ENCODE measurements at places on chromosomes 5 and 9. TPM values are rescaled to one million over a fixed set of nuclear protein-coding genes. Genes with fewer than 3 reads are reported as not detected.

PDE8B gene
- total RNA-seq = 0.07 TPM

CBY3 gene
- total RNA-seq = not detected

PCDHB13 gene
- 0.39 TPM for total RNA-seq

SLC45A2 gene
- total RNA-seq = not detected

BARX1 gene
- total RNA-seq = 0.69 TPM

SOX30 gene
- 0.22 TPM for total RNA-seq

TMC1 gene
- total RNA-seq = not detected

DMRTA1 gene
- total RNA-seq = 3.1 TPM

MYO10 gene
- total RNA-seq = 13.6 TPM

GRCh38 chr9:121071756-121072421, 2.9 kb upstream of the CNTRL start:
- no peak for DNase-seq

DNA sequence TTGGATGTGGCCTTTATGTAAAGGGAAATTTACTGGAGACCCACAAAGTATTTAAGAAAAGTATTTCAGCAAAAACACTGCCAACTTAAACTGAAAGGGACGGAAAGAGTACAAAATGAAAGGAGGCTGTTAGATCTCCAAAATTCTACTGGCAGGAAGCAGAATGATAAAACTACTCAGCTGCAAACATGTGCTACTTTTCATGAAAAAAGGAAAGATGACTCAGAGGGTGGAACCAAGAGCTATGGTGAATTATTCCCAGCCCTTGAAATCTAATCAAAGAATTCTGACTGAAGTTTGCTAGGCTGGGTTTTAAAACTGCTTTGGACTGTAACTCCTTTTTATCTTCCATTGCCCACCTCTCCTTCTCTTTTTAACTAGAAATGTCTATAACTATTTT, 58.6 kb upstream of the ZBED3 start:
- DNase-seq = peak; percentile 57

GRCh38 chr9:35935755-35936509, 22.0 kb downstream of the OR2S2 start:
- peak; percentile 74 for DNase-seq

GRCh38 chr9:6761306-6761705, 3.5 kb downstream of the KDM4C start:
- DNase-seq = no peak

DNA sequence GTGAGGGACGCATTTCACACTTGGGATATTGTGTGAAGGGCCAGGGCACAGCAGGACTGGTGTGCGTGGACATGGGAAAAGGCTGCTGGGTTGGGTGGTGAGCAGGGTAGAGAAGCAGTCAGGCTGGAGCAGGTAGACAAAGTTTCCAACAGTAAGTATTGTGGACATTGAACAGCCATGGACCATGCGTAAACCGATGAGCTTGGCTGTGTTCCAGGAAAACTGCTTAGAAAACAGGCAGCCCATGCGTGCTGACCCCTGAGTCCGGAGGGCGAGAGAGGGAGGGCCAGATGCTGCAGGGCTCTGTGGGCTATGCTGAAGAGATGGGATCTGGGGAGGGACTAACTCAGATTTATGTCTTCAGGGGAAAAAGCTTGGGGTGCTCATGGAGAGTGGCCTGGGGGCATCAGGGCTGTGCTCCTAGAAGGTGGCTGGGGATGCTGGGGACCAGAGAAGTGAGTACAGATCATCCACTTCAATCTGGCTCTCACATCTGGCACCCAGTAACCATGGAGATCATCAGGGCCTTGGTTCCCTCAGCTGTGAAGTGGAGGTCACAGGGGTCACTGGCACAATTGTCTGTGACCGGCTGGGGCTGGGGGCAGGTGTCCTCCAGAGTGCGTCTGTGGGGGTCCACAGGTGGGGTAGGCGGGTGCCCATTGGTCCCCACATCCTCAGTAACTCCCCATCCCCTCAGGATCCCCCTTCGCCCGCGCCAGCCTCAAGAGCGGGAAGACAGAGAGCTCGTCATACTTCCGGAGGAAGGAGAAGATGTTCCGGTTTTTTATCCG, 93.3 kb downstream of the CACNA1B start:
- no peak for DNase-seq

DNA sequence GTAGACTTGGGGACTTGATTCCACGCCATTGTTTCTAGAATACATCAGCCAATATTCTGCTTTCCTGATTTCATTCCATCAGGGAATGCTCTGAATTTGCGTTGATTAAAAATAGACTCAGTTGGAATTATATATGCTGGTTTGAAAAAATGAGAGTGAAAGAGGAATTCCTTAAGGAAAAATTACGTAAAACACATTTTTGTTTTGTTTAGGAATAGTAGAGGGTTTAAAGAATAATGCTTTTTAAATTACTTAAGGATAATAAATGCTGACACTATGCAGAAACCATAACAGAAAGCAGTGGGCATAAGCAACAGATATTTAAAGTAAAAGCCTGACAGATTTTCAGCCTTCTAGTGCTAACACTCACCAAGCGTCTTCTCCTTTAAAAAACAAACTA, 235.0 kb downstream of the ADAMTS6 start:
- no peak for DNase-seq

DNA sequence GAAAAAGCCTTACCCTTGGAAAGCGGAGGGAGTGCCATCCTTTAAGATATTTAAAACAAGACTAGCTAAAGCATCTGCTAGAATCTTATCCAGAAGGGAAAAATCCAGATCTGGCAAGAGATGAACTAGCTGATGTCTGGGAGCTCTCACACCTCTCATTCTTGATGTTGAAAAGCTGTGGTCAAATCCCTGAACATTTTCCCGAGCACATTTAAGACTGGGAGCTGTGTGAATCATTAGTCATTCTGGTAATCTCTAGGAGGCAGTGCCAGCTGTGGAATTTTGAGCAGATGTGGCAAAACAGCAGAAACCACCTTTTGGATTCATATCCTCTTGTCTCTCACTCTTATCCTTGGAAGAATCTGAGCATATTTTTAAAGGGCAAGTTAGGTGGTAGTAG, 218.0 kb downstream of the MAN2A1 start:
- DNase-seq = peak; percentile 35

GRCh38 chr5:178348356-178349074, 115.9 kb upstream of the PHYKPL start:
- no peak for DNase-seq

GRCh38 chr5:122909470-122910100, 64.2 kb downstream of the SNX24 start:
- DNase-seq = no peak

GRCh38 chr9:126420643-126421564, 94.3 kb downstream of the MVB12B start:
- DNase-seq = peak; percentile 81

DNA sequence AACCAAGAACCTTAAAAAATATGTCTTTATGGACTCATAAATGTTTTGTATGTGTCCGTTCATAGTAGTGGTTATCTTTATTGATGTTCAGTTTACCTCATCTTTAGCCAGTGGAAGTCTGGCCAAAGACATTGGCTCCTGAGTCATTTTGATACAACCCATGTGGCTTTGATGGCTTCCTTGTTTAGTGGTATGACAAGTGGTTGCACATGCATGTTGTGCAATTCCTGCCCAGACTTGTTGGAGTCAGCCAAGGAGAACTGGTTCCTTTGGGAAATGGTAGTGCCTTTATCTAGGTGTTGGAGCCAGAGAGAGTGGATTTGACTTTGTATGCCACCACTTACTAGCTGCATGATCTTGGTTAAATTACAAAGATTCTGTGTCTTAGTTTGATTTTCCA, 94.3 kb downstream of the RPS23 start:
- DNase-seq = peak; percentile 32

GRCh38 chr9:122248448-122248865, 16.2 kb downstream of the RBM18 start:
- DNase-seq = no peak

- DNase-seq = no peak
Observed at GRCh38 chr9:84072621-84073180, 92.1 kb downstream of the RMI1 start.

Data from M059J (cell line).